ENCODE measurements at places on chromosomes 2 and 18. TPM values are rescaled to one million over a fixed set of nuclear protein-coding genes. Genes with fewer than 3 reads are reported as not detected.

Gene MALL
- 1.6 TPM for total RNA-seq

Gene MYCN
- total RNA-seq, result not detected

Gene PID1
- 0.83 TPM for total RNA-seq

Gene CTLA4
- not detected for total RNA-seq

Gene SERPINB3
- total RNA-seq, result not detected

Gene FRZB
- 0.28 TPM for total RNA-seq

Gene GCG
- total RNA-seq, result not detected

Gene TWIST2
- 14.7 TPM for total RNA-seq

Gene TTR
- not detected for total RNA-seq

Gene CDH2
- 111 TPM for total RNA-seq

Gene ST6GAL2
- not detected for total RNA-seq

Gene FAM117B
- total RNA-seq, result 1.1 TPM

Gene MAPRE2
- total RNA-seq, result 24.2 TPM

Gene SPDYA
- not detected for total RNA-seq

Gene CYP1B1
- 1.1 TPM for total RNA-seq

Gene SP110
- 9.3 TPM for total RNA-seq

Gene EIF2AK2
- total RNA-seq, result 16.8 TPM

Gene PXDN
- 153 TPM for total RNA-seq

Data from IMR-90 (cell line).